ENCODE measurements at places on chromosomes 6 and 20.
A peak's percentile ranks its signal among the peaks of the same experiment; 100 is the strongest.

- DNase-seq: no peak
Observed at GRCh38 chr6:2562721-2563451, 187.8 kb downstream of the MYLK4 start.

GRCh38 chr6:116111552-116112528 is 11.2 kb downstream of the NT5DC1 start:
- DNase-seq: peak; percentile 64

DNA sequence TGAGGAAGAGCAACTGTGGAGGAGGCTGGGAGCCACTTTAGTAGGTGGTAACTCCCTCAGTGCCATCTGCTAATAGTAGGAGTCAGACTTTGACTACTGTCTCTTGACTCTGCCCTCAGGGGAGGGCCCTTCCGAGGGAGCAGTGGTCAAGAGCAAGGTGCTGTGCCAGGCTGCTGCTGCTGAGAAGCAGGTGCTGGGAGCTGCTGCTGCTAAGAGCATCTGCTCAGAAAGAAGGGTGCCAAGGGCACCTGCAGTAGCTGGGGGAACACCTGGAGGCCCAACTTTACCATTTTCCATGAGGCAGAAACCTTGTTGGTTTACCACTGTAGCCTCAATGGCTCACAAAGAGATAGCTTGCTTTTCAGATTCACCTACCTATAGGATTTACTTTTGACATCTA is 18.5 kb downstream of the GGTLC1 start:
- DNase-seq: no peak

DNA sequence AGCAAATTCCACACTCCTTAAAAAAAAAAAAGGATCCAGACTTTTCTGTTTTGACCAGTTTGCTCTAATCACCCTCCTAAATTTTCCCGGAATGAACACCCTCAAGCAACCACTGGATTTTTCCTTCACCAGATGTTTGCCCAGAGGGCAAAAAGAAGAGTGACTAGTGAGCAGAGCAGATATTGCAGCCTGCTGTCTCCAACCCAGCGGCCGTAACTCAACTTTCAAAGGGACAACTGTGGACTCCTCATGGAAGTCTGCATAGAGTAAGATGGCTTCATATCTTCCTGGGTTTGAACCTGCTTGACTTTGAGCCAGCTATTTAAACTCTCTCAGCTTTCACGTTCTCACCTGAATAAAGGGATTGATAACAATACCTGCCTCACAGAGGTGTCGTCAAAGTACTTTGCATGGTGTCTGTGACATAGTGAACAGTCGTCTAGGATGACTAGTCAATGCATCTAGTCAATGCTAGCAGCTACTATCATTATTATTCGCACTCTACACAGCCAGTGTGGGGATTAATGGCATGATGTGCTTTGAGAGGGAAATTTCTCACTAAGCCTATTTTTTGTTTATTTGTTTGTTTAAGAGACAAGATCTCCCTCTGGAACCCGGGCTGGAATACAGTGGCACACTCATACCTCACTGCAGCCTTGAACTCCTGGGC is 92.2 kb upstream of the HIVEP1 start:
- DNase-seq: no peak

DNA sequence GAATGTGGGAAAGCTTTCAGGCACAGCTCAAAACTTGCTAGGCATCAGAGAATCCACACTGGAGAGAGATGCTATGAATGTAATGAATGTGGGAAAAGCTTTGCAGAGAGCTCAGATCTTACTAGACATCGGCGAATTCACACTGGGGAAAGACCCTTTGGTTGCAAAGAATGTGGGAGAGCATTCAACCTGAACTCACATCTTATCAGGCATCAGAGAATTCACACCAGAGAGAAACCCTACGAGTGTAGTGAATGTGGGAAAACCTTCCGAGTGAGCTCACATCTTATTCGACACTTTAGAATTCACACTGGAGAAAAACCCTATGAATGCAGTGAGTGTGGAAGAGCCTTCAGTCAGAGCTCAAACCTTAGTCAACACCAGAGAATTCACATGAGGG is 8.7 kb downstream of the ZNF165 start:
- DNase-seq: no peak

DNA sequence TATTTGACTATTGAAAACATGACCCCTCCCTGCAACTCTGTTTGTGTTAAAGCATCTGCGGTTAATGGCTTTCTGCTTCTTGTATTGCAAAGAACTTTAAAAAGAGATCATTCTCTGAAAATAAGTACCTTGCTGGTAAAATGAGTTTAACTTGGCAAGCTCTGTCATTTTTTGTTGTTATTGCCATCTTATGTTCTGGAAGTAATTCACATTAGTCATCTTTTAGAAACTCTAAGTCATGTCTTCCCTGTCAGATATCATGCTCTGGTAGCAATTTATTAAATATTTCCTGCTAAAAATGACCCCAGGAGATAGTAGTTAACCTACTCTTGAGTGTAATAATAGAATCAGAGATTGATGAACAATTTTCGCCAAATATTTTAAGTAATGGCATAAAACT is 890.6 kb downstream of the KIF16B start:
- DNase-seq: no peak

Measured in GM12865 (cell line).